ENCODE measurements at places on chromosomes 13 and 19.

- DNase-seq: no peak
These were observed 13.1 kb upstream of the MCF2L start for GRCh38 chr13:112955956-112956355.

DNA sequence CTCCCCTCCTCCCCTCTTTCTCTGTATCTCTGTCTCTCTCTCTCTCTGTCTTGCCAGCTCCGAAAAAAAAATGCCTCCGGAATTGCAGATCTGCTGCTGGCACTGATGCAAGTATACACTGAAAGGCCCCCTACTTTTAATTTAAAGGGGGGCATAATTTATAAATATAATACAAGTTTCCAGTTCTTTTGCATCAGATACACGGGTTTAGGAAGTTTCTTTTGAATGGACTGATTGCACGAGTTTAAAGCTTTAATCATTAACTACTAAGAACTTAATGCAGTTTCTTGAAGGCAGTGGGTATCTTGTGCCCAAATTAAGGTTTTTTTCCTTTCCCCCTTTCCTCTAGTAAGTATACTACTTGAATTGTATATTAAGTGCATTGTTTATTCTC lies 1.4 kb downstream of the FGF9 start:
- DNase-seq: no peak

DNA sequence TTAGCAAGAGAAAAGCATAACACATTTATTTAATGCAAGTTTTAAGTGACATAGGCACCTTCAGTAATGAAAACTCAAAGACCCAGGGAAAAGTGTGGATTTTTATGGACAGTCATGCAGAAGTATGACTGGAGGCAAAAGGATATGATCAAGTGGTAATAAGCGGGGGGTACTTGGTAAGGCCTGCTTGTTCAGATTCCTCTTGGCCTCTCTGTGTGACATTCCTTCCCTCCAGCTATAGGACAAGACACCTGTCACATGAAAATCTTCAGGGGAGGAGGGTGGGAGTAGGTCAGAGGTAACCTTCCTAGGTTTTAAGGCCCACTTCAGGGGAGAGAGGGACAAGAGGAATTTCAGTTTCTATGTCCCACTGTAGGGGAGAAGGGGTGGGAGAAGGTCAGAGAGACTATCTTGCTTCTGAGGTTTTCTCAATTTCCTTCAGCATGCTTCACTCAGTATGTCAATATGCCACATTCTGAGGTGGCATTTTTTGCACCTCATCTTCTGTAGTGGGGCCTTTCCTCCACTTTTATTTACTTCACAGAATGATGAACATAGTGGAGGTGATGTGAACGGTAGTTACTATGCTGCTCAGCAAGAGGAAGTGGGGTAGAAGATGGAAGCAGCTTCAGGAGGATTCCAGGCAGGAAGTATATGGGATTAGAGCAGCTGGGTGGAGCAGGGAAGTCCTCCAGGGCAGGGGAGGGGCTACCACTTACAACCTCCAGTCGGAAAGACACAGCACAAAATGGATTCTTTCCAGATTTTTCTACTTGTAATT lies 73.2 kb upstream of the RFC3 start:
- no peak for DNase-seq

DNA sequence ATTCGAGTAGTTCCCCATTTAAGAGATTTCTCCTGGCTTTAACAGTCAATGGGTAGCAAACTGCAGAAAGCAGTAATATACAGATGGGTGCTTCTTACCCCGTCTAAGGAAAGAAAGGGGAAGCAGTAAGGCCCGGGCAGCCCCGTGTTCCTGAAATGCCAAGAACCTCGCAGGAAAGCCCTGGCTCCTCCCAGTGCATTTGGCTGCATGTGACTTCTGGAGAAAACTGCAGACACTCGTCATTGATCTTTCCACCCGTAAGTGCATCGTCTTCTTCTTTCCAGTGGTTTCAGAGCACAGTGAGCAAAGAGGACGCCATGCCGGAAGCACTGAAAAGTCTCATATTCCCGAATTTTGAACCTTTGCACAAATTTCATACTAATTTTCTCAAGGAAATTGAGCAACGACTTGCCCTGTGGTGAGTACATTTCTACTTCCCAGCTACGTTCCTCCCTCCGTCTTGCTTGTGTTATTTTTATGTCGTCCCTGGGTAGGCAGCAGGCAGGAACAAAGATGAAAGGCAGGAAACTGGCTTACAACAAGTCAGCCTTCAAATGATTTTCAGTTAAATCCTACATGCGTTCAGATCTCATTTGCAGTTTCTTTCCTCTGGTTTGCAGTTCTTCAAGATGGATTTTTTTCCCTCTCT lies 165.2 kb downstream of the STK24 start:
- no peak for DNase-seq

- no peak for DNase-seq
These were observed 85.8 kb downstream of the SLC10A2 start for GRCh38 chr13:102980331-102980982.

- no peak for DNase-seq
These were observed 2.0 kb downstream of the MISP start for GRCh38 chr19:752652-753517.

DNA sequence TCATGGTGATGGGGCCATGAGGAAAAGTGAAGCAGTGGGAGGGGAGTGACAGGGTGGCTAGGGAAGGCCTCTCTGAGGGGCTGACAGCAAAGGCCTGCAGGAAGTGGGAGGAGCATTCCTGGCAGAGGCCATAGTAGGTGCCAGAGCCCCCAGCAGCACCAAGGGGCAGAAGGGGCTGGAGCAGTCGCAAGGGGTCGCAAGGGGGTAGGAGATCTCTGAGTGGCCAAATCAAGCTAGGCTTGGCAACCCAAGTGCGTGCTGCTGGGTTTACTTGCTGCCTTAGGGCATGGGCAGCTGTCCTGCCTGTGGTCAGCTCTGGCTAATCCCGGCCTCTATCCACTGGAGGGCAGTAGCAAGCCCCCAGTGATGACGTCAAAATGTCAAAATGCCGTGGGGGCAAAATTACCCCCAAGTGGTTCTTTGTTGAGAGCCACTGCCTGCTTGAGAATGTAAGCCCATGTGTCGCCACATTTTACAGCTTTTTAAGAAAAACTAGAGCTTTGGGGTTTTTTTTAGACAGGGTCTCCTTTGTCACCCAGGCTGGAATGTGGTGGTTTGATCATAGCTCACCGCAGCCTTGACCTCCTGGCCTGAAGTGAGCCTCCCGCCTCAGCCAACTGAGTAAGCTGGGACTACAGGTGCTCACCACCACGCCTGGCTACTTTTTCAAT lies 11.8 kb downstream of the CCDC97 start:
- DNase-seq: no peak

DNA sequence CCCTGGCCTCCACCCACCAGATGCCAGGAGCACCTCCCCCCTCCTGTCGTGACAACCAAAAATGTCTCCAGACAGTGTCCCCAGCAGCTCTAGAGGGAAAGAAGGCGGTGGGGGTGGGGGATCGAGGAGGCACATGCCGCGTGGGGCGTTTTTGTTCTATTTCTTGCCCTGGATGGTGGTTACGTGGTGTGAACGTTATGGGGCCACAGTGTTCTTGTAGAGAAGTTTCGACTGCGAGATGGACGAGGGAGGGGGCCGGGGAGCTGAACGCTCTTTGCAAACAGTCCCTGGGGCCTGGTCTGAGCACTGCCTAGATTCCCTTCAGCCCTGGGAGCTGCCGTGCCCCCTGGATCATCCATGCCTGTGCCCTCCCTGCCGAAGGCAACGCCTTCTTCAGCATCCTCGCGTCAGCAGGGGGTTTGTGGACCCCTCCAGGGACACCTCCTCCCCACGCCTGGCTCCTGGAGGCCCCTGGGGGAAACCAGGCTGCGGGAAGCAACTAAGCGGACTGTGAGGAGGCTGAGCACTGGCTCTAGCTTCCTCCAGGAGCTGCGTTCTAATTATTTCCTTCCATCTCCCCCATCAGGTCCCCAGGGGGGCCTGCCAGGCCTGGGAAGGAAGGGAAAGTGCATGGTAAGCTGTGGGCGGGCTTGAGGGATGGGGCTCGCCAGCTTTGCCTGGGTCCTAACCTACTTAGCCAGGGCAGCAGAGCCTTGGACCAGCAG lies 131.5 kb downstream of the IER2 start:
- DNase-seq: no peak

- DNase-seq: no peak
These were observed 1.4 kb upstream of the CACNG7 start for GRCh38 chr19:53907690-53908089.

DNA sequence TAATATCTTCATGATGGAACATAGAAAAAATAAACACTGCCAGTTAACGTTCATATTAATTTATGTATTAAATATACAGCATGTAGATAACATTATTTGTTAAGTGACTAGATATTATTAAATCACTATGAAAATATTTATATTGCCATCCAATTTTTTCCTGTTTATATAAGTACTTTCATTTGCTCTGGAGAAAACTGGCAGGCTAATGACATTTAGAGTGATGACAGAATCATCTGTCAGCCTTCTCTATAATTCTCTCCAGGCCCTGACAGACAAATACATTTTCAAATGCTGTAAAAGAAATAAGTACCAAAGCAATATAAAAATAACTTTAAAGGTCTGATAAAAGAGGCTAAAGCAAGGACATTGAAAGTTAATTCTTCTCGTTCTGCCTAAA lies 2556.7 kb upstream of the PCDH20 start:
- no peak for DNase-seq
